Activated CD4-positive, alpha-beta memory T cell treated with anti-CD3 and anti-CD28 coated beads for 36 hours (primary cell): ENCODE measurements at places on chromosomes 13 and 19.
A peak's percentile ranks its signal among the peaks of the same experiment; 100 is the strongest.

DNA sequence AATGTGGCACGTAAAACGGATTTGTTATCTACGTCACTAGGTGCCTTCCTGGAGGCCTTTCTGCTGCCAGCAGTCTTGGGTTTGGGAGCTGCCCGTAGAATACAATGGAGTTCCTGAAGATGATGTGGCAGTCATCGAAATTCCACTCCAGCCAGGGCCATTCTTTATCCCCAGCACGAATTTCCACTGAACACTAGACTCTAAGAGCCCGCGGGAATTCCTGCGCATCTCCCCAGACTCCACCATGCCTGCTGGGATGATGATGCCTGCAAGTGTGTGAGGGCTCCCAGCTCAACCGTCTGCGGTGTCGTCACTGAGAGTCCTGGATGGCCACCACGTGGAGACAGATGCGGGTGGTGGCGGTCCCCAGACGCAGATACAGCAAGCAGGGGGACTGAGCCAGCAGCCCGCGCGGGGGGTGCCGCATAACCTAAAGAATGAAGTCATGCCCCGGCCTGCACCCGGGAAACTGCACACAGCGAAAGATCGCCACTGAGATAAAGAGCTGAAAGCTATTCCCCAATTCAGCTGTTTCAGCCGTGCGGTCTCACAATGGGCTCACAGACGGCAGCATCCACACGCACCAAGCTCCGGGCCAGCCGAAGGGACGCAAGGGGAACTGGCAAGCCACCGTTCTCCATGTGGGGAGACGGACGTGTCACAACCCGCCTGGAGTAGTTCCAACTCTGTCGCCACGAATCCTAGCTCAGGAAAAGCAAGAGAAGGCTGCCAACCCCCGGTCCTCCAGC, 41.1 kb downstream of the COL4A1 start:
- DNase-seq: no peak

- no peak for DNase-seq
These were observed 8.6 kb downstream of the FPR3 start for GRCh38 chr19:51803519-51803918.

DNA sequence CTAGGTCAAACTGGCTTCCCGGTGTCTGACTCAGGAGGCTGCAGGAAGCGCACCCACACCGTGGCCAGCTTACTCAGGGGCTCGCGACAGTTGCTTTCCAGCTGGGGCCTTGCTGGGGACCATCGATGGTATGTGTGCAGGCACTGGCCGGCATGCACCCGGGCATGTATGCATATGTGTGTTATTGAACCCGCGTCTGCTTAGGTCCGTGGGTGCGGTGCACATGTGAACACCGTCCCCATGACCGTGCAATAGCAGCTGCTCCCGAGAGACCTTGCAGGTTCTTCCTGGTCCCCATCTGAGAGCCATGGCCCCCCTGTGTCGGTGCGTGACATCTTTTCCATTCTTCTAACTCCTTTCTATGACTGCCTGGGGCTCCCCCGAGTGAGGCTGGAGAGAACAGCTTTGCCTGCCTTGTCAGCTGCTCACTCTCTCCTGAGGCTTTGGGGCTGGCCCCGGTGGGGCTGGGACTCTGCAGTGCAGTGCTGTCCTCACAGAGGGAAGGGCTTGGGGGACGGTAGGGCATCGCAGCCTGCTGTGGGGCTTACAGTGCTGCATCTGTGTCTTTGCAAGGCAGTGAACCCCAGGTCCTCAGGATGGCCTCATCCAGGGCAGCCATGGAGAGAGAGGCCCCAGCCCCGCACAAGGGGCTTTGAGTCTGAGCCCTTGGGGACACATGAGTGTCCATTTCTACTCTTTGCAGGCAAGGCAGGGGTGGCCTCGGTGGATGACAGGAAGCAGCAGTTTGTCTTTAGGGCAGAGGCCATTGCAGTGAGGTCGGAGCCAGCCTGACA, 65.1 kb downstream of the CHST8 start:
- no peak for DNase-seq

DNA sequence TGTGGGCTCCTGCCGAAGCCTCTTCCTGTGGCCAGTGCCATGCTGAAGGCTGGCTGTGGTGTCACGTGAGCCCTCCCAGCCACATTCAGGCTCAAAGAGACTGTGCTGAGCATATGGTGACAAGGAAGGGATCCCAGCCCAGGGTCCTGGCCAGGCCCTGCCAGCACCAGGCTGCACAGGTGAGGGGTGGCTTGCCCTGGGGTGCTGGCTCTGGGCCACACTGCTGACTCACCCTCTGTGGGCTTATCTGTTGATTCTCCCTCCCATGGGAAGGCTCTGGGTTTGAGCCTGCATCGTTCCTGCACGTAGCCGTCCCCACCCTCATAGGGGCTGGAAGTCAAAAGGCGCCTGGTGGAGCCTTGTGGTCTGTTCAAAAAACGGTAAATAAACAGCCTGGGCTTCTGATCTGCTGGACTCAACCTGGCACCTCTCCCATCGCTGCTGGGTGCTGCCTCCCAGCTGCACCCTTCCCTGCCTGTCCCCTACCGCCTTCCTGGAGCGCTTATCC, 31.1 kb downstream of the DNM2 start:
- no peak for DNase-seq

DNA sequence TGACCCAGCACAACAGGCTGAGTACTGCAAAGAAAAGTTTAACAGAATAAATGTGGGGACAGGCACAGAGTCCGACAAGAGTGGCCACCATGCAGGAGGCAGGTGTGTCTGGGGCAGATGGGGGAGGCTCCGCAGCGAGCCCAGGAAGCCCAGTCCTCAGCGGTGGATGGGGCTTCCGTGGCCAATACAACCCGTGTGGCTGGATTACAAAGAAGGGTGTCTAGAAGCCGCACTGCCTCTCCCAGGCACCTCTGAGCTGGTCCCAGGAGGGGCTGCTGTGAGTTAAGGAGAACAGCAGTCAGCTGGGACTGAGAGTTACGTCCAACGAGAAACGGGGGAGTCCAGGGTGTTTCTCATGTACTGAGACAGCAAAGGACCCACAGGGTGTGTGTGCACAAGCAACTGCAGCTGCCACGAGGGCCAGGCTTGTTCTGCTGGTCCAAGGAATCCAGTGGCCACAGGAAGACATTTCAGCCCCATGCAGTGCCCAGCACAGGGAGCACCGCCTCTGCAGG, 70.2 kb downstream of the SPACA7 start:
- DNase-seq: peak; percentile 5

DNA sequence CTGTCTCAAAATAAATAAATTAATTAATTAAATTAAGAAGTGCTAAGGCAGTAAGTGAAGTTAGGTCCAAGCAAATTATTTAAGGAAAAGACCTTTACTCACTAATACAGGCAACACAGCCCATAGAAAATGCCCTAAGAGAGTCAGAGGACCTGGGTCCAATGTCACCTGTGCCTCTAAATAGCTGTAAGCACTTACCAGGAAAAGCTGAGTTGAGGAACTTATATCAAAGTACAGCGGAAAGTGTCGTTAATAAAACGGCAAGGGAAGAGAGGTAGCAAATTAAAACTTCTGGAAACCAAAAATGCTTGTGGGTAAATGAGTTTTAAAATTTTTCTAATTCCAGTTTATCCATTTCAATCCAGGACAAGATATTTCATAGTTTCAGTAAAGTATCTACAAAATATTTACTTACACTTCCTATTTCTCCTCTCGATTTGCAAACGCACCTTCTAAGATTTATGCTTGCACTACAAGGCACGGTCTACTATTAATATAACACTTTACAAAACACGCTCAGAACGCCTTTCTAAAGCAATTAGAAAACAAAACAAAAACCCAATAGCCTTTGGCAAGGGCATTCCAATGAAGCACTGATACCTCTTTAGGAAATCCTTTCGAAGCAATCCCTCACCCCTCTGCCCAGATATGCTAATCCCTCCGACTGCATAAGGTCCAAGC, 963 bp downstream of the VPS36 start:
- no peak for DNase-seq

DNA sequence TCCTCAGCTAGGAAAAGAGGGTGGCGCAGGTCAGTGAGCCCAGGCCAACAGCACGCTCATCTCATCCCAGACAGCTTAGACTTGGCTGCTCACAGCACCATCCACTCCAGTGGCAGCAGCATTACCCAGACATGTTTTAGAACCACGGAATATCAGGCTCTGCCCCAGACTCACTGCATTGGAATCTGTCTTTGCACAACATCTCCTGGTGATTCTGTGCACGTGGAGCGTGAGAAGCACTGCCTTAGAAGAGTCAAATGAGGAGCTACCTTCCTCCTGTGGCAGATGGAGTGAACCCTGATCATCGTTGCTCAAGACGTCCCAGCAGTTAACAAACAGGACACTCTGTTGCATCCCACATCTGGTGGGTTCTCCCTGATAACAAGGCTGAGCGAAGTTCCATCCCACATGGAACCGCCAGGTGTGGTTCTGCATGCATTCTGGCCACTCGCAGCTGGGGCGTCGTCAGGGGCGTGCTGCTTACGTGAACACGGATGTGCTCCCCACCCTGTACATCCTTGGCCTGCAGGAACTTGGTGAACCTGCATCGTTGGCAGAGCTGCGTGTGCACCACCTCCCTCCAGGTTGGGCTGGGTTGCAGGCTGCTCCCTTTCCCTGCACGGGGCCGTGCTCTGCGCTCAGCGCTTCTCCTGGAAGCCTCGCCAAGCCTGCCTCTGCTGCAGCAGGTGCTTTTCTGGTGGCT, 25.2 kb upstream of the ATP11A start:
- DNase-seq: no peak
